ENCODE measurements at places on chromosomes 3 and 15.

DNA sequence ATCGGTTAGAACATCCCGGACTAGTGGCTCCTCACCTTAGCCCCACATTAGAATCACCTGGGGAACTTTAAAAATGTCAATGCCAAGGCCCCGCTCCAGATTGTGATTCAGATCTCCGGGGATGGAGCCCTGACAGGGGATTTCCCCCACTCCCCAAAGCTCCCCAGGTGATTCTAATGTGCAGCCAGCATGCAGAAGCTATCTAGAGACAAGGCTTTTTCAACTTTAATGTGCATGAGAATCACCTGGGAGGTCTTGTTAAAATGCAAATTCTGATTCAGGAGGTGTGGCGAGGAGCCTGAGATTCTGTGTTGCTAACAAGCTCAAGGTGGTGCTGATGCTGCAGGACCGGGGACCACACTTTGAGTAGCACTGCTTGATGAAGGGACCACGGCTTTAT lies 156.7 kb downstream of the RAB11A start:
- no peak for DNase-seq

DNA sequence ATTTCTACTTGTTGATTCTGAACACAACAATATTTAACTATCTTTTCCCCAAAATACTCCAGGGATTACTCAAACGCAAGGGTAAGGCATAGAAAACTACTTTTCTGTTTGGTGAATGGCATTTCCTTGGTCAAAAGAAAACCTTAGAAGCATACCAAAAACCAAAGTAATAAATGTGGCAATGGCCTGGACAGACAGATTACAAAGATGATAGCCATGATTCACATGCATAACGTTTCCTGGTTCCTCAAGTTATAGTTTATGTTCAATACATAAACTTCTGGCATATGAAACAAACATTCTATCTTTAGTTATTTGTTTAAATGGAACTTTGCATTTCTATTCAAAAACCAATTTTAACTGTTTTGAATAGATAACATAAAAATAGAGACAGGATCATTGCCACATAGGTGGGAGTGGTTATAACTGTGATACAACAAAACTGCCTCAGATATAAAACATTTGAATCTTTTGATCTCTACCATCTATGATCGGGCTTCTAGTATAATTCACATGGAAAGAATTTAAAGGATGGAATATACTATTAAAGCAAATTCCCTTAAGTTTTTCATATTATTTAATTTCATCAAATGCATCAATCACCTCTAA lies 32.1 kb downstream of the FOXP1 start:
- no peak for DNase-seq

DNA sequence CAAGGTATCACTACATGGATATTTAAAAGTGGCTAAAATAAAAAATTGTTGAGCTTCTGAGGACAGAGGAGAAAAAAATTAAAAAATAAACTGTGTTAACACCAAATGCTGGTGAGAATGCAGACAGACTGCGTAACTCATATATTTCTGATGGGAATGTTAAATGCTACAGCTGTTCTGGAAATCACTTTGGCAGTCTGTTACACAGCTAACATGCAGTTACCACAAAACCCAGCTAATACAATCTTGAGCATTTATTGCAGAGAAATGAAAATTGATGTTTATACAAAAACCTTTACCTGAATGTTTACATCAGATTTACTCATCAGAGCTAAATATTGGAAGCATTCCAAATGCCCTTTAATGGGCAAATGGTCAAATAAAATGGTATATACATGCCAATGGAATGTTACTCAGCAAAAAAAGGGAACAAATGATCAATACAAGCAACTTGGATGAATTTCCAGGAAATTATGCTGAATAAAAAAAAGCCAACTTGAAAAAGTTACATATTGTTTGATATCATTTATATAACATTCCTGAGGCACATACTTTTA lies 24.6 kb downstream of the MNS1 start:
- DNase-seq: no peak

DNA sequence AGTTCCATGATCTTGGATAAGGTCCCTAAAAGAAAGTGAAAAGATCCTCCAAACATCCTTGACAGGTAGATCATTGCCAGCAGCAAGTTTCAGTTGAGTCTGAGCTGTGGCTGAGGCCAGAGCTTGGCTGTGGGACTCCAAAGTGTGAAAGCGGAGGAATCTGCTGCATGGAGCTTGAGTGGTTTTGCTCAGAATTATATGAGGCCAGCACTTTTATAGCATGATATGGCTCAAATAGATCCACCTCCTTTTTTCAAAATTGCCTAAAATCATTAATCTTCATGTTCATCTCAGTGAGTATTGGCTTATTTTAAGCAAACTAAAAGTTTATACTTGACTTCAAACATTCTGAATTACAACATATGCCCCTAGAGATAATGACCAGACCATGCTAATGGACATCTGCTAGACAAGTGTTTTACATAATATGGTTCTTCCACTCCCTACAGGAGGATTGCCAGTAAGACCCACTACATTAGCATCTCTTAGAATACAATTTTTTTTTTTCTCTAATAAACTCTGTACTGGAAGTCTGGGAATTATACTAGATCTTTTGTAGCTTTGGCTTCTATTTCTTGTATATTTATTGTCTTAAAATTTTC lies 368.1 kb downstream of the ZPLD1 start:
- DNase-seq: no peak

DNA sequence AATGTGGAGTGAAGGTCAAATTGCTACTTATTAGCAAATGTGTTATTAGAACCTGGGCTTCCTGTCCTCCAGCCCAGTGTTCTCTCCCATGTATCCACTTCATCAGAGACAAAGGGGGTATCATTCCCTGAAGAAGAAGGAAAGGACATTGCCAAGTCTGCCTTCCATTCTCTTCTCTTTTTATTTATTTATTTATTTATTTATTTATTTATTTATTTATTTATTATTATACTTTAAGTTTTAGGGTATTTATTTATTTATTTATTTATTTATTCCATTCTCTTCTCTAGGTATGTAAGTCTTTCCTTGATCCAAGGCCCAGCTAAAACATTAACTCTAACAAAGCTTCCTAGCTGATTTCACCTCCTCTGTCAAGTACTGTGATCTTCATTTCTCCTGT lies 277.8 kb upstream of the DNAJC19 start:
- no peak for DNase-seq

GRCh38 chr3:52555056-52555455 lies 18.7 kb downstream of the UQCC5 start:
- DNase-seq: no peak

GRCh38 chr15:51739061-51739712 lies 1.7 kb upstream of the LYSMD2 start:
- no peak for DNase-seq

DNA sequence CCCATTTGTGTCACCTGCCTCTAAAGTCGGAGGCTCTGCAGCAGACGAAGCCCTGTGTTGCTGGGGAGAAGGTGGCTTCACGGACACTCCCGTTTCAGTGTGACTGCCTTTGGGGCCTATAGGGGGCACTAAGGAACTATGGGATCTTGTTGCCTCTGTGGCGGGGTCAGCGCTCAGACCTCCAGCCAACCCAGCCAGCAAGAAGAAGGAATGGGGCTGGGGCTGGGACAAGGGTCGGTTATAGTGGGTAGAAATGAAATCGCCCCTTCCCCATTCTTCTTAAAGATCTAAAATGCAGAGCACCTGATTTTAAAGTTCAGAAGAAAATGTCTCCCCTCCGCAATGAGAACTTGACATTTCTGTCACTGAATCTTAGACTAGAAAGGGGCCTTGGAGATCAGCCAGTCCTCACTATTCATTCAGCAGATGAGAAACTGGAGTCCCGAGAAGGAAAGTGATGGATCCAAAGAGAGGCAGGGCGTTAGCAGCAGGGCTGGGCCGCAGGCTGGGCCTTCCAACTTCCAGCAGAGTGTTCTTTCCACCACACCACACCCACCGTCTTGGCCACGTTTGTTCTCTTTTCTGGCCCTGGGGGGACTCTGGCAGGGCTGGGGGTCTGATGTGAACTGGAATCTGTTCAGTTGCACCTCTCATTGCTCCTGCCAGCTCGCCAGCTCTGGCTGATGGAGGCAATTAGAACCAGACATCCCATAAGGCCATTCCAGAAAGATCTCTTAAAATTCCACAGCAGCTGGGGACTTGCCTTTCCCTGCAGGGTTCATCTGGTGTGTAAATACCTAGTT lies 195.4 kb downstream of the OPA1 start:
- peak; percentile 74 for DNase-seq

- DNase-seq: no peak
These were observed 114.0 kb upstream of the PLCL2 start for GRCh38 chr3:16770792-16771191.

- no peak for DNase-seq
These were observed 811 bp downstream of the C3orf52 start for GRCh38 chr3:112086875-112087524.

DNA sequence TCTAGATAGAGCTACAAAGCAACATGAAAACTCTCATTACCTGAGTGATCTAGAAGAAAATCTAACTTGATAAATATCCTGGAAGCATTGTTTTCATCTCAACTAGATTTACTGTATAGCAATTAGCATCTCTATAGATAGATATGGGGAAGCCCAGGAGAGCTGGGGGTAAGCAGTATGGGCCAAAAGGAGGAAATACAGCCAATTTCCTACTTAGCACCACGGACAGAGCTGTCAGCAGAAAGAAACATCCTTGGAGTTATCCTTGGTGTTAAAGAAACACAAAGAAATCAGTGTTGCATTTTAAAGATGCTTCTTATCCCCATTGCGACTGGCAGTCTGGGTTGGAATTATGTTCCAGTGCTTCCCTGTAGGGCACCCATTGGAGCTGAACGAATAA lies 126.2 kb downstream of the TIGIT start:
- no peak for DNase-seq

- DNase-seq: no peak
These were observed 567 bp downstream of the TOP2B start for GRCh38 chr3:25663869-25664811.

- DNase-seq: peak; percentile 29
These were observed 317.3 kb downstream of the FGF12 start for GRCh38 chr3:192409838-192410683.

DNA sequence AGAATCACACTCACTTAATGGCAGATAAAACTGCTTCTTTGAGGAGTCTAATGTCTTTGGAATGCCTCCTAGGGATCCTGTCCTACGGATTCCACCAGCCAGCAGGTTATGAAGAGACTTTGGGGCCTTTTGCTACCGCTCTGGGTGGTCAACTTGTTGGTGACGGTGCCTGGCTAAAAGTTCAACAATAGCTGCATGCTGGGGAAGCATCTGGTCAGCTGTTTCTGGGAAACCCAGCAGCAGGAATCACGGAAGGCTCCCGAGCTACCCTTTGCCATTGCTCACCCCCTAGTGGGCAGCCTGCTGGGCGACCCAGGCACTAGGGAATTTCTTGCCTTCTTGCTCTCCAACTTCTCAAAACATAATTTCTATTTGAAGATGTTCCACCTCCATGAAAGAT lies 263.3 kb downstream of the NEK10 start:
- no peak for DNase-seq

DNA sequence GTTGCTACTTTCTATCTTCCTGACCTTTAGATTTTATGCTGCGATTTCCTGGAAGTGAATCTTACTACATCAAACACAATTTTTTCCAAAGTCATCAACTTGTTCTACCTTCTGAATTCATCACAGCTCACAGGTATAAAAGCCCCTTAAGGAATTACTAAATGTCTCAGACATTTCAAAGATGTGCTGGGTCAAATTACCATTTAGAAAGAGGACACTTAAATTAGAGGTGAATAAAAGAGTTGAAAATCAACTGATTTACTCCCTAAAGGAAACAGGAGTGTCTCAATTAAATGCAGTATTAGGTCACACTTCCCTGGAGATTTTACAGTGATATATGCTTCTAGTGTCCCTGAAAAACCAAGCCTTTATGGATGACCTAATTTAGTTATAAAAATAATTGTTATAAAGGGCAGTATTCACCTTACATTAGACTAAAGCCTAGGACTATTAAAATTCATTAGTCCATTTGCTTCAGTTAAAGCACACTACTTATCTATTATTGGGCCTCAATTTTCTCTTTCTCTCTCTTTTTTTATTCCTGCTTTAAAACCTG lies 128.8 kb downstream of the GMNC start:
- DNase-seq: no peak

- no peak for DNase-seq
These were observed 24.3 kb downstream of the APBA2 start for GRCh38 chr15:28909958-28910500.

- no peak for DNase-seq
These were observed 785 bp downstream of the MFSD1 start for GRCh38 chr3:158802409-158803268.

- DNase-seq: no peak
These were observed 953.4 kb downstream of the AGBL1 start for GRCh38 chr15:87033056-87033455.

GRCh38 chr3:73600293-73600938 lies 24.3 kb downstream of the PDZRN3 start:
- DNase-seq: no peak

GRCh38 chr3:74282202-74282601 lies 332.3 kb downstream of the CNTN3 start:
- no peak for DNase-seq

DNA sequence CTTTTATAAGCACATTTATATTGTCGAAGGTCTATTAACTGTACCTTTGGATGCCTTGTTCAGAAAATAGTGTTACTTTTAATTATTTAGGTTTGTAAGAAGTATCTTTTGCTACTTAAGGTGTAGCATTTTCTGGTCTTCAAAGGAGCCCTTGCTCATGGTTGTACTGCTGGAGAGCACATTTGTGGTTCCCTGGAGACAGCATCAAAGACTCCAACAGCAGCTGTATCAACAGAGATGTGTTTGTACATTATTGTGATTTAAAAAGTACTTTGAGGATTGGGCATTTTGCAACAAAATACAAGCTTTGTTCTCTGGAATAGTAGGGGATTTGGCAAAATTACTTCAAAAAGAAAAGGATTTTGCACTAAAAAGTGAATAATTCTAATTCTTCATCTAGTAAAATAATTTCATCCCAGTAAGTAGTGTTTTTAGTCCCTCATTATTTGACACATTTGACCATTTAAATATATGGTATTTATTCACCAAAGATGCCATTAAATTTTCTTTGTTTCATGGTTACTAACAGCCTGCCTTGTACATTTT lies 16.5 kb downstream of the TBC1D23 start:
- peak; percentile 87 for DNase-seq

GRCh38 chr3:36901588-36901987 lies 43.3 kb downstream of the TRANK1 start:
- no peak for DNase-seq

DNA sequence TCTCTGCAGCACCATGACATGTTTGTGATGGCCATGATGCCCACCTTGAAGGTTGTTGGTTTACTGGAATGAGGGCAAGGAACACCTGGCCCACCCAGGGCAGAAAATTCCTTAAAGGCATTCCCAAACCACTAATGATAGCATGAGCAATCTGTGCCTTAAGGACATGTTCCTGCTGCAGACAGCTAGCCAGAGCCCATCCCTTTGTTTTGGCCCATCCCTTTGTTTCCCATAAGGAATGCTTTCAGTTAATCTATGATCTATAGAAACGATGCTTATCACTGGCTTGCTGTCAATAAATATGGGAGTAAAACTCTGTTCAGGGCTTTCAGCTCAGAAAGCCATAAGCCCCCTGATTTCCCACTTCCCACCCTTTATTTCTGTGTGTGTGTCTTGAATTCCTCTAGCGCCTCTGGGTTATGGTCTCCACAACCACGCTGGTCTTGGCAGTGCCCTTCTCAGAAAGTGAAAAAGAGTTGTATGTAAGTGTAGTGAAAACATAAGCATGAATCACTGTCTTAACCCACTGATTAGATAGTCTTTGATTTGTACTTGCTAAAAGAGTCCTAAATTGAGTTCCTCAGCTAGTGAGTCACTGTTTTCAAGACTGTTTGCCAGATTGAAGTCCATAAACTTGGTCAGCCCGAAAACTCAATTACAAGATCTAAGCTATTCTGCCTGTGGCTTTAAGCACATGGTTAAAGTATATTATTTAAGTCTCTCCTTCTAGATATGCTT lies 19.0 kb upstream of the CCR2 start:
- DNase-seq: no peak

GRCh38 chr15:85964471-85964870 lies 115.2 kb upstream of the AGBL1 start:
- no peak for DNase-seq

All from NCI-H1092 (cell line).